Tibial artery (tissue), 4 donors: ENCODE measurements at places on chromosomes 5 and 9.

GRCh38 chr5:177275883-177276282, 27.6 kb downstream of the RAB24 start:
- no peak for DNase-seq

- no peak for DNase-seq
These were observed 1.9 kb upstream of the SMC2 start for GRCh38 chr9:104092192-104092591.

- DNase-seq, result no peak
These were observed 51.2 kb downstream of the IPPK start for GRCh38 chr9:92618633-92619225.

GRCh38 chr5:1515311-1515920, 8.3 kb downstream of the LPCAT1 start:
- DNase-seq, result peak; percentile 15

DNA sequence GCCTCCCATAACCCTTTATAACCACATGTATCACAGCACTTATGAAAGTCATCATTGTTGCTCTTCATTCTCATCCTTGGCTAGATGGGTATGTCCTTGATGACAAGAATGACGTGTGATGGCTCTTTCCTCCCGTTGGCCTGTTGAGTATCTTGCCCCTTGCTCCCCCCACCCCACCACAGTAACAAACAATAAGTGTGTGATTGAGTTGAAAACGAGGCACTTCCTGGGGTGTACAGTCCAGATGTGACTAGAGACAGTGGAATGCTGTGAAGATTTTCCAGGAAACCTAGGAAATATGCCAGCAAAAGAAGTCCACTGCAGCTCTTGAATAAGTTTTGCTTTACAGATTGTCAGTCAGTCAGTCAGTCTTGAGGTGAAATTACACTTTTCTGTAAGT, 262.5 kb downstream of the ELAVL2 start:
- DNase-seq, result no peak

DNA sequence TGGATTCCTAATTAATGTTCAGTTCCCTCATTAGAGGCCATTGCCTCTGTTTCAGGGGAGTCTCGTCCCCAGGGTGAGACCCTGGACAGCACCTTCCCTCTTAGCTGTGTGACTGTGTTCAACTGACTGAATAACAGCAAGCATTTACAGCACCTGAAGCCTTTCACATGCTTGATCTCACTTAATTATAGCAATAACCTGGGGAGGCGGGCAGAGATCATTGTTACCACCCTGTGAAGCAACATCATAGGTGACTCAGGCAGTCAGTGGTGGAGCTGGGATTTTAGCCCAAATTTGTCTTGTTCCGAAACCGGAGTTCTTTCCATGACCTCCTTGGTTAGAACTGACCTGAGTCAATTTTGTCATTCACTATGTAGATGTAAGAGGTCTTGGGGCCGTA, 105.2 kb upstream of the RAD23B start:
- DNase-seq, result no peak

GRCh38 chr9:24502206-24502937, 43.3 kb downstream of the IZUMO3 start:
- no peak for DNase-seq

GRCh38 chr5:129398026-129398678, 61.9 kb upstream of the ADAMTS19 start:
- no peak for DNase-seq

GRCh38 chr9:34899535-34900158, 58.4 kb upstream of the PHF24 start:
- DNase-seq, result peak; percentile 78

GRCh38 chr9:32723789-32724325, 59.5 kb upstream of the TMEM215 start:
- no peak for DNase-seq

- no peak for DNase-seq
These were observed 29.4 kb upstream of the HSD17B3 start for GRCh38 chr9:96331236-96331947.

DNA sequence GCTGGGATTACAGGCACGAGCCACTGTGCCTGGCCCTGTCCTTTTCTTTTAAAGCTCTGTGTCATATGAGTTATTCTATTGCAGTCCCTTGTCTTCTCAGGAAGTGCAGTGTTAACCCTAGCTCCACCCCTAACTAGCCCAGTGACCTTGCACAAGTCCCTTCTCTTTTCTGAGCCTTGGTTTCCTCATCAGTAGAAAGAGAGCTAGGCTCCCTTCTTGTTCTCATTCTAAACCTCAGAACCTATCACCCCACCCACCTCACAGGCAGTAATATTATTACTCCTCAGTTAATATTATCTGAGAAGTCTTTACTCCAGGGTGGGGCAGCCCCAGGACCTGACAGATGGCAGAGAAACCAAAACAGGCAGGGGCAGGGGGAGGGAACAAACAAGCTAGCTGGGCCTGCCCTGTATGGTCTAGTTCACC, 7.2 kb downstream of the CYFIP2 start:
- DNase-seq, result no peak

GRCh38 chr5:74316064-74316603, 324.4 kb downstream of the ENC1 start:
- peak; percentile 75 for DNase-seq

- DNase-seq, result no peak
These were observed 3.2 kb downstream of the TOR4A start for GRCh38 chr9:137280474-137281344.

GRCh38 chr5:77957-78804, 13.8 kb upstream of the PLEKHG4B start:
- DNase-seq, result no peak

DNA sequence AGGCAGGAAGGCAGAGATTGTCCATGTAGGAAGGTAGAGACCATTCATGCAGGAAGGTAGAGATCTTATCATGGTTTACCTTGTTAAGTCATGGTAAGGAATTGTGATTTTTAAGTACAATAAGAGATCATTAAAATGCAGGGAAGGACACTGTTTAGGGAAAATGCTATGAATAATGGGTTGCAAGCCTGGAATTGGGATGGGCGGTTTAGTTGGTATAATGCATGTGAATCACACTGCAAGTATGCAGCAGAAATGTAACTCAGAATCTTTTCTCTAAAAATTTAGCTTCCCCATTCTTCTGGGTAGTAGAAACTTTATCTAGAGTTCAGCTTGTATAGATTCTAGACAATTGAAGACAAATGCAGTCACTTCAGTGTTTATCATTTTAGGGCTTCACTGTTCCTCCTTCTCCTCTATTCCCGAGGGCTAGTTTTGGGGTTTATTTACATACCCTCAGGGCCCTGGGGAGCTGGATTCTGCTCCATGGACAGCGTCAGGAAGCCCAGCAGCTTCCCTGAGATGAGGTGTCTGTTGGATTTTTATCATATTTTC, 212.0 kb downstream of the SREK1 start:
- DNase-seq, result no peak

GRCh38 chr5:159883522-159883950, 32.7 kb upstream of the ADRA1B start:
- DNase-seq, result no peak

- no peak for DNase-seq
These were observed 101.7 kb downstream of the ARRDC3 start for GRCh38 chr5:91281401-91281800.

DNA sequence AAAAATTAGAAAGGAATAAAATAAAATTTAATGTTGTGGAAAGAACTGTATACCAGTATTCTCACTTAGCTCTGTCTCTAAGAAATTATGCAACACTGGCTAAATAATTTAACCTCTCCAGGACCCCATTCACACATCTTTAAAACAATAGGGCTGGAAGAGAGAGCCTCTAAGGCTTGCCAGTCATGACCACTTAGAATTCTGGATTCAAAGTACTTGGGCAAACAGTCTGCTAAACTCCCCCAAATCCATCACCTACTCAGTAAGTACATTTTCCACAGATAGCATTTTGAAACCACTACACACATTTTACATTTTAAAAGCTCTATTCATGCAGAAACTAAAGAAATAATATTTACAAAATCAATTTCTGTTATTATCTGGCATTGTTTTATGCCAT, 291.7 kb downstream of the TMEM167A start:
- no peak for DNase-seq

DNA sequence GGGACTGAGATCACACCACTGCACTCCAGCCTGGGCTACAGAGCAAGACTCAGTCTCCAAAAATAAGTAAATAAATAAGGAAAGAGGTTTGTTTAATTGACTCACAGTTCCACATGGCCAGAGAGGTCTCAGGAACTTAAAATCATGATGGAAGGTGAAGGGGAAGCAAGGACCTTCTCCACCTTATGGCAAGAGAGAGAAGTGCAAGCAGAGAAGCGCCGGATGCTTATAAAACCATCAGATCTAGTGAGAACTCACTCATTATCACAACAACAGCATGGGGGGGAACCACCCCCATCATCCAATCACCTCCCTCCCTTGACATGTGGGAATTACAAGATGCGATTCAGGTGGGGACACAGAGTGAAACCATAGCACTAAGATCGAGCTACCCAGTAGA, 22.8 kb upstream of the RGMB start:
- DNase-seq, result no peak

GRCh38 chr9:111483439-111483857, 735 bp downstream of the ECPAS start:
- no peak for DNase-seq

GRCh38 chr9:121768416-121769015, 117.1 kb downstream of the DAB2IP start:
- DNase-seq, result no peak

DNA sequence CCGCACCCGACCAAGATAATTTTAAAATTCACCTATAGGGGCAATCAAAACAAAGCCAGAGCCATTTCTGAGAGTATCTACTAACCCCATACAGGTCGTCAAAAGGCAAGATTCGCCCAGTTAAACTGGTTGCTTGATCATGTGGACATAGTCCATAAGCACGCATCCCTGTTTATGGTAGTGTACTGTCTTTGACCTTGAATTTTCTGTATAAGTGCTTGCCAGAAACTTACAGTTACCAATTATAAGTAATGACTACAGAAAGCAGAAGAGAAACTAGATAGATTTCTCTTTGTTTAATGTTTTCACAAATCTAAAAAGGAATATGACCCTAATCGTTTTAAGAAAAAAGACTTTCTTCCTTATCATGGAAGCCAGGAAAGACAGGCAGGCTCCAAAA, 25.6 kb downstream of the SLC31A1 start:
- no peak for DNase-seq

GRCh38 chr5:33690374-33691135, 201.2 kb downstream of the ADAMTS12 start:
- DNase-seq, result no peak

GRCh38 chr9:71814226-71814625, 45.9 kb upstream of the CEMIP2 start:
- no peak for DNase-seq

DNA sequence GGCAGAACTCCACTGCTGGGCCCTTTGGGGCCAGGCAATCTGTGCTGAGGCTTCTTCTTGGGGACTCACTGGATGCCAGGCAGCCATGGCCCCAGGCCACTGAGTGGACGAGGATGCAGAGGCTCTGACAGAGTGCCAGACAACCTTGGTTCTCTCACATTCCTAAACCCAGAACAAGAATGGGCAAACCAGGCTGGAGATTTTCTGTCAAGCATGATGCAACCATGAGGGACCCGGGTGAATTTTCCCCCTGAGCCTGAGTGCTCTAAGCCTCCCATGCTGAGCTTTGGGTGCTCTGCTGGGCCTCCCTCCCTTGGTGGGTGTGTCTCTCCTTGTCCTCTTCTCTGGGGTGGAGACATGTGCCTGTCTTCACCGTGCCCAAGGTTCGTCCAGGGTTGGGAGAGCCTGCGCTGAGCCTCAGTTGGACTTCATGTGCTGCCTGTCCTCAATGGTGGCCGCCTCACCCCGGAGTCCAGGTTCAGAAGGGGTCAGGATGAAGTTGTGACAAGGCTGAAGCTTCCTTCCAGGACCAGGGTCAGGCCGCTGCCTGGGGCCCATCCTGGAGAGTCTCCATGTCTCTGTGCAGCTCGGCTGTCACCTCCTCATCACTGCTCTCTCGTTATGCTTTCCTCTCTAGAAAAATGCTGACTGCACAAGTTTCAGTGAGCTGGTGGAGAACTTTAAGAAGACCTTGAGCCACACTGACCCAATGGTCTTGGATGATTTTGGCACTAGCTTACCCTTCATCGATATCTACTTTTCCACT, 24.1 kb downstream of the PITX1 start:
- no peak for DNase-seq

DNA sequence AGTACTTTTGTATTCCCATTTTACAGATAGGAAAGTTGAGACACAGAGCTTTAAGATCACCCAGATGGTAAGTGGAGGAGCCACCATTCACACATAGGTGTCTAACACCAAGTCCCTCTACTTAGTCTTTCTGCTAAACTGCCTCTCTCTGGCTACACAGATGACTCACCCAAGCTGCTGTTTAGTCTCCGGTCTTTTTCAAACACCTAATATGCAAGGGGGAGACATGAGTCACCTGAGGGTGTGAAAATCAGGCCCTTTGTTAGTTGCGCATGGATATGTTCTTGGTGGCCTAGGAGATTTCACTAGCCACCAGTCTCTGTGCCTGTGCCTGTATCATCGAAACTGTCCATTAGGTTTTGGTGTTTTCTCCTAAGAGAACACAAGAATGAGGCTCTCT, 117.8 kb downstream of the MAST4 start:
- no peak for DNase-seq

- no peak for DNase-seq
These were observed 40.8 kb upstream of the FSTL4 start for GRCh38 chr5:133652951-133653759.

DNA sequence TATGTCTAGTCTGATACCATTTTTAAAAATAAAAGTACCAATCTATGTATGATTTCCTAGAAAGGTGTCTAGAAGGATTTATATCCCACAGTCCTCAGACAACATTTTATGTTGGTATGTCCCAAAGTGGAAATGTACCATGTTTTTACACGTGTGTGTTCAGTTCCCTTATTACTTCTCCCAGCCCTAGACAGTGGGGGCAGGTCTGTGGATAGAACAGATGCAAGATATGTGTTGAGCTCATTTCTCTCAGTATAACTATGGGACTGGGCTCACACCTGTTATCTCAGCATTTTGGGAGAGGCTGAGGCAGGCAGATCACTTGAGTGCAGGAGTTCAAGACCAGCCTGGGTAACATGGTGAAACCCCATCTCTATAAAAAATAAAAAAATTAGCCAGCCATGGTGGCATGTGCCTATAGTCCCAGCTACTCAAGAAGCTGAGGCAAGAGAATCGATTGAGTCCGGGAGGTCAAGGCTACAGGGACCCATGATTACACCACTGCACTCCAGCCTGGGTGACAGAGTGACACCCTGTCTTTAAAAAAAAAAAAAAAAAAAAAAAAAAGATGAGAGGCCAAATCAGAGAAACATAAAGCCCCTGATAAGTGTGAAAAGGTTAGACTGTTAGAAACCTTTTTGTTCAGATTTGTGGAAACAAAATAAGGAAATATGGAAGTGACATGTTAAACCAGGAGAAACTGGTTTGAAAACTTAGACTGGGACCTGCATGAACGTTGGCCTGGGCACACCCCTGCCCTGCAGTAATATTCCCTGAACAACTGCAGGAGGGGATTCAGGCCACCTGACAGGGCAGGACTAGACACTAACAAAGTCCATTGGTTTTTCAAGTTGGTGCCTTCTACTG, 7.4 kb upstream of the SLC2A8 start:
- no peak for DNase-seq
